Neural progenitor cell (in vitro differentiated cells): ENCODE measurements at places on chromosomes 2 and 18. TPM values are rescaled to one million over a fixed set of nuclear protein-coding genes. Genes with fewer than 3 reads are reported as not detected.

KCNIP3 gene
- 0.64 and 1.1 TPM in 2 replicates for total RNA-seq

CBLN2 gene
- total RNA-seq = not detected in 2 replicates

SCG2 gene
- total RNA-seq = 0.04 and 0.25 TPM in 2 replicates

PLEK gene
- total RNA-seq = not detected in 2 replicates

RGPD4 gene
- total RNA-seq = 0.06 and 0.07 TPM in 2 replicates

INO80B gene
- 8.7 and 15.9 TPM in 2 replicates for total RNA-seq

CCNYL1 gene
- 15.0 and 22.0 TPM in 2 replicates for total RNA-seq

SAG gene
- 0.03 TPM in 1 of 2 replicates, not detected in the other for total RNA-seq

UGT1A8 gene
- total RNA-seq = not detected in 2 replicates

HOXD8 gene
- not detected in 2 replicates for total RNA-seq

SPDYA gene
- 0.37 and 1.9 TPM in 2 replicates for total RNA-seq

SLC11A1 gene
- total RNA-seq = 0.03 TPM in 1 of 2 replicates, not detected in the other

MOGAT1 gene
- total RNA-seq = 0.62 and 2.0 TPM in 2 replicates

CRYBA2 gene
- total RNA-seq = not detected in 2 replicates

SCN9A gene
- total RNA-seq = 1.1 and 1.2 TPM in 2 replicates

GPR55 gene
- total RNA-seq = not detected in 2 replicates

GALR1 gene
- total RNA-seq = not detected in 2 replicates

PASK gene
- total RNA-seq = 20.3 and 35.1 TPM in 2 replicates

MC4R gene
- 0.15 and 0.19 TPM in 2 replicates for total RNA-seq

CCDC102B gene
- total RNA-seq = 14.1 and 26.2 TPM in 2 replicates
